Calu3 (cell line): ENCODE measurements at places on chromosomes 5 and 9. TPM values are rescaled to one million over a fixed set of nuclear protein-coding genes. Genes with fewer than 3 reads are reported as not detected.

- no peak overlapping the region for H3K4me3 ChIP-seq
- DNase-seq: no peak
- H3K27me3 ChIP-seq: peaks cover 43% of the 10 kb centered on the region
These were observed 119.6 kb downstream of the SEC61B start for GRCh38 chr9:99341686-99342085.

DNA sequence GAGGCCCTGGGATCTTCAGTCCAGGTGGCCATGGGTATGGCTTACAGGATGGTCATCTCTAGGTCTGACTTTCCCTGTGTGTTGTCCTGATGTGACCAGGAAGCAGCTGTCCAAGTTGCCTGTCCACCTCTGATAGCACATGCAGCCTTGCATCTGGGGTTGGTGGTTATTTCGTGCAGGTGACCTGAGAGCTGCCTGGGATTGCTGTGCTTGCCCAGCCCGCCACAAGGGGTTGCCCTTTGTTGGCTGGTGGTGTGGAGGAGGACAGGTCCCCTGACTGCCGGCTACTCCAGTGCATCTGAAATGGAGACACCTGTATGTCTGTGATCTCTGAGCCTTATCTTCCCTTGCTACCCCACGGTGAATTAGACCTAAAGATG, 212.6 kb downstream of the ARHGAP26 start:
- peaks cover 34% of the 10 kb centered on the region for H3K4me1 ChIP-seq
- no peak overlapping the region for H3K4me3 ChIP-seq
- peak overlapping the region; percentile 85 for H3K27ac ChIP-seq
- peak; percentile 37 for DNase-seq

DNA sequence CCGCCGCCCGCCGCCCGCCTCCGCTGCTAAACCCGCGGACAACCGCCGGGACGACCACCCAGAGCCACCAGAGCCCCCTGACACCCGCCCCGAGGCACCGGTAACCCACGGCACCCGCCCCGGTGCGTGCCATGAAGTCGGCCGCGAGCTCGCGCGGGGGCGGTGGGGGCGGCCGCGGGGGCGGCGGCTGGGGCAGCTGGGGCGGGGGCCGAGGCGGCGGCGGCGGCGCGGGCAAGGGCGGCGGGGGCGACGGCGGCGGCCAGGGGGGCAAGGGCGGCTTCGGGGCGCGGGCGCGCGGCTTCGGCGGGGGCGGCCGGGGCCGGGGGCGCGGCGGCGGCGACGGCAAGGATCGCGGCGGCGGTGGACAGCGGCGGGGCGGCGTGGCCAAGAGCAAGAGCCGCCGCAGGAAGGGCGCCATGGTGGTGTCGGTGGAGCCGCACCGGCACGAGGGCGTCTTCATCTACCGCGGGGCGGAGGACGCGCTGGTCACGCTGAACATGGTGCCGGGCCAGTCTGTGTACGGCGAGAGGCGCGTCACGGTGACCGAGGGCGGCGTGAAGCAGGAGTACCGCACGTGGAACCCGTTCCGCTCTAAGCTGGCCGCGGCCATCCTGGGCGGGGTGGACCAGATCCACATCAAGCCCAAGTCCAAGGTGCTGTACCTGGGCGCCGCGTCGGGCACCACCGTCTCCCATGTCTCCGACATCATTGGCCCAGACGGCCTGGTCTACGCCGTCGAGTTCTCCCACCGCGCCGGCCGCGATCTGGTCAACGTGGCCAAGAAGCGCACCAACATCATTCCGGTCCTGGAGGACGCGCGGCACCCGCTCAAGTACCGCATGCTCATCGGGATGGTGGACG, 499 bp downstream of the FBLL1 start:
- peak overlapping the region; percentile 68 for H3K4me3 ChIP-seq
- H3K27ac ChIP-seq: peak overlapping the region; percentile 51
- peak; percentile 36 for DNase-seq
- H3K36me3 ChIP-seq: peaks cover 23% of the 10 kb centered on the region
- H3K27me3 ChIP-seq: peaks cover 14% of the 10 kb centered on the region

GRCh38 chr5:126695091-126695490, 81.8 kb upstream of the LMNB1 start:
- peaks cover 8% of the 10 kb centered on the region for H3K4me1 ChIP-seq
- no peaks in the 10 kb centered on the region for H3K36me3 ChIP-seq
- no peak for DNase-seq

DNA sequence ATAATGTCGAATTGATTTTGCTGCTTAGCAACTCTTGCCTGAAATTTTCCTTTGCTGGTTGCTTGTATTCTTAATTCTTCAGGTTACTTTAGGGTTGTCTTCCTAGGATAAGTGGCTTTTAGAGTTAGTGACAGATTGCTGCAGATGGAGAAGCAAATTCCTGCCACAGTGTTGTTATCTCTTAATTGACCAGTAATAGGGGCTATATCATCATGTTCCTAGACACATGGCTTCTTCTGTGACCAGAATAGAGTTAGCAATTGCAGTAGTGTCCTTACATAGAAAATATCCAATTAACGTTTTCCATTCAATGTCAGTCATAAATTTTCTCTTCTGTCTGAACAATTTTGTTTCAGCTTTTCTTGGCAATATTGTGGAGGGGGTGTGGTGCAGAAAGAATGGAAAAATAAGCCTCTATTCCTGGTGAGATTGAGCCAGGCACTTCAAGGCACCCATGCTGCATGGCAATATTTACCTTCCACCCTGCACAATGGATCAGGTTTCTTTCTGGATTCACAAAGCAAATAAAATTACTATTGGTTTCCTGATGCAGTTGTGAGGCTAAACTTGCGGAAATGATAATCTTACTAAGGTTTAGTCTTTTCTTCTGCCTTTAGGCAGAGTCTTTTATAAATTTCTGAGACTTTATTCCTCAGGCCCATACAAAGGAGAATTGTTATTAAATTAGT, 1481.5 kb downstream of the EFNA5 start:
- DNase-seq: no peak
- no peaks in the 10 kb centered on the region for H3K27me3 ChIP-seq
- H3K4me1 ChIP-seq: no peaks in the 10 kb centered on the region
- no peak overlapping the region for H3K4me3 ChIP-seq

The TDRD7 gene
- total RNA-seq: 15.5 and 21.7 TPM in 2 replicates

The CAVIN4 gene
- total RNA-seq: 0.37 and 0.52 TPM in 2 replicates

The INSL4 gene
- total RNA-seq: 0.44 and 0.54 TPM in 2 replicates
